ENCODE measurements at places on chromosomes 3 and 15.

DNA sequence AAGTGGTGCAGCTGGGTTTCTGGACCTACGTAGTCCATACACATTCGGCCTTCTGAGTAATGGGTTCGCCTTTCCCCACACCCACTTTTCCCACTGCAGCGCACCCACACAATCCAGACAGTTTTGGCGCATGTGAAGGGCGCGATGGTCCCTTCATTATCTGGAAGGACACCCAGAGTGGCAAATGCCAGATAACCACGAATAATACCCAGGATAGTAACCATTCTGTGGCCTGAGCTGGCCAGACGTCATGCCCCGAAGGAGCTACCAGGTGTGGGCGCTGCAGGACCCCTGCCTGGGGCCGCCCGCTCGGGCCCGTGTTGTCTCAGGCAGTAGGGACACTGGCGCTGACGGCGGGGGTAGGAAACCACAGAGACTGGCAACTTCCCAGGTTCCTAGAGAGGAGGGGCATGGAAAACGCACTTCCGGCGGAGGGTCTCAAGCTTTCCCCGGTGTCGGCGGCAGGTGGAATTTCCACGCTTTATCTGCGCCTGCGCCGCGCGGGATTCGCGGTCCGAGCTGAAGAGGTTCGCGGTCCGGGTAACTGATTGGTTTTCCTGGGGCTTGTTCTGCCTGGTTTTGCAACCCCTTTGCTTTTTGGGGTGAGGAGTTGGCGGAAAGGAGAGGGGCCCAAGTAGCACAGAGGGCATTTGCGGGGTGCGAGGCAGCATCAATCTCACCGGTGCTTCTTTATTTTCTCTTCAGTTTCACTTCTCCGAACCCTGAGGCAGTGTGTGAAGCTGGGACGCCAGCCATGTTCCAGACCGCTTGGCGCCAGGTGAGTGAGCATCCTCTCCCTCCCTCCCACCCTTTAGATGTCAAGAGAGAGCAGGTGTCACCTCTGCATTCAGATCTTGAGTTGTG is at the start of gene ZNF620:
ZNF620 (plus strand) TSS at position 441 of the 864 bp plus-strand sequence; CDS start at position 755, 314 bp downstream.
- peak; percentile 77 for DNase-seq

DNA sequence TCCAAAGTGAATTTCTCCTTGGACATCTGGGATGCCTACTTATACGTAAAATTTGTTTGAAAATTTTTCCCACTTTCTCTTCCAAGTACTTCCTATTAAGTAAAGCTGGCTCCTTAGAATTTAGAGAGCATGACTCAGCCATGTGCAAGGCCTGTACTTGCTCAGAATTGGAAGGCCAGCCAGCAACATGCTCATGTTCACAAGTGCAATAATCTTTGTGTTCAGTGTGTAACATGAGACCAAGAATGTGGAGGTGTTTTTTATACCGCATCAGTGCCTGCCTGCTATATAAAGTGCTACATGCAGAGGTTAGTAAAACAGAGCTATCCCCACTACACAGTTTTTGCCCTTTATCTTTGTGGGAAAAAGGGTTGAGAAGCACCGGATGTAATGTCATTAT is 151.9 kb upstream of the FEZF2 start:
- DNase-seq = no peak

DNA sequence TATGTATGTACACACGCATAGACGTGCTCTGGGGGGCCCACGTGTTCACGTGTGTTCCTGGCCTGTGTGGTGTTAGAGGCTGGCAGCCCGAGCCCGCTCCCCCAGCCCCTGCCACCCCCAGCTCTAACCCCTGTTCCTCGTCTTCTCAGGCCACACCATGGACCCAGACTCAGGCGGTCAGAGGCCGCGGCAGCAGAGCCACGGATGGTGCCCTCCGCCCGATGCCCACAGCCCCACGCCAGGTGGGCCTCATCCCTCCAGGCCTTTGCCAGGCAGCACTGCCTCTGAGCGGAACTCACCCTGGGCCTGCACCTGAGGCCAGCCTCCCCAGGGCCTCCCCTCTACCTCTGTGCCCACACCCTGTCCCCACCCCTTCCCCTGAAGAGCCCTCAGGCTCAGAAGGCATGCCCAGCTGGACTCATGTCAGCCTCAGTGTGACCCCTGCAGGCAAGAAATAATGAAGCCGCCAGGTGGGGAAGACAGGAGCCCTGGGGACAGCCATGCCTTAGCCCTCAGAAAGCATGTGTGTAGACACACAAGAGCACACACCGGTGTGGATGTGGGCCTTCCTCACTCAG is 16.4 kb upstream of the GNAT1 start:
- no peak for DNase-seq

- DNase-seq = no peak
Observed at GRCh38 chr3:38022301-38022700, 7.1 kb downstream of the PLCD1 start.

DNA sequence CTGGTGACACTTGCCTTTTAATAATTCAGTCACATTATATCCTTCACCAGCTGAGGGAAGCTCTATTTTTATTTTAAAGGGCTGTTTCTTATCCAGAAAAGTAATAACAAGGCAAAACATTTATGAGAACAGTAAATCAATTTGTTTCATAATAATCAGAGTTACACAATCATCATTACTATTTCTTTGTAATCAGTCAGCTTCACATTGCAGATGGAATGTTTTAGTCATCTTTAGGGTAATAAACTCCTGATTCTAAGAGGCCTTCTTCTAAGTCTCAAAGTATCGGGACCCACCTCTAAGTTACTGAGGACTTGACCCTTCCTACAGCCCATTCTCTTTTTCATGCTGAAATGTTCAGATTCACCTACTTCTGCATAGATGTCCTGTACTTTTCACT is 298.3 kb upstream of the TGFBR2 start:
- DNase-seq = no peak

GRCh38 chr3:30282154-30282696 is 324.2 kb upstream of the TGFBR2 start:
- no peak for DNase-seq

- no peak for DNase-seq
Observed at GRCh38 chr3:119779731-119780383, 2.0 kb upstream of the NR1I2 start.

Data from putamen (tissue), 1 donor.